ENCODE measurements at places on chromosomes 4 and X.
A peak's percentile ranks its signal among the peaks of the same experiment; 100 is the strongest.

DNA sequence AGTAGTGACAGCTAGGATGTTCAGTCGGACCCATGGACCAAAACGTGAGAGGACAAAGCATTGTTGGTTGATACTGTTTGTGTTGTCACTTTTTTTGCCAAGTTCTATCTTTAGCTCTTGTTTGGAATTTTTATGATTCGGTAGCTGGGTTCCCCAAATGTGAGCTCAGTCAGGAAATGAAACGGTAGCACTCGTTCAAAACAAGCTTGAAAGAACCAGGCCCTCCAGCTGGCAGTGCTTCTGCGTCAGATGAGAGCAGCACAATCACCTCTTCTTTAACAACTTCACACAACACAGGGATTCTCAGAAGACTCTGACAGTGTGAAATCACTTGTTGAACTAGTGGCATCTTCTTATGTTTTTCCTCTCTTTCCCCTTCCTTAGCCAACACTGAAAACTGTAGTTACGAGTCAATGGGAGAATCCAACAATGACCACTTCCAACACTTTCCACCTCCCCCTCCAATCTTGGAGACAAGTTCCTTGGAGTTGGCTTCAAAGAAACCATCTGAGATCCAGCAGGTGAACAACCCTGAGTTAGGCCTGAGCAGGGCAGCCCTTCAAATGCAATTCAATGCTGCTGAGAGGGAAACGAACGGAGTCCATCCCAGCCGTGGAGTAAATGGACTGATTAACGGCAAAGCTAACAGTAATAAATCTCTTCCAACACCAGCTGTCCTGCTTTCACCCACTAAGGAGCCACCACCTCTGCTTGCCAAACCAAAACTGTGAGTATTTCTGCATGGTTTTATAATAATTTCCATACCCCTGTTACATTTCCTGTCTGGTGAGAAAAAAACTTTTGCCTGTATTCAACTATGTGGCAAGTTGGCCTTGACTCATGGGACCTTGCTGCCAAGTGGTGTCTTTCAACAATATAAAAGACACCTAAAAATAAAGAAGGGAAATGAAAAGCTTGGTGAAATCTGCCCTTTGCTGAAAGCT, 214.6 kb downstream of the PALLD start:
- no peak for DNase-seq

- DNase-seq = no peak
Observed at GRCh38 chr4:6946497-6946896, 36.9 kb downstream of the TBC1D14 start.

- peak; percentile 52 for DNase-seq
Observed at GRCh38 chrX:13051529-13052172, 7.2 kb upstream of the FAM9C start.

DNA sequence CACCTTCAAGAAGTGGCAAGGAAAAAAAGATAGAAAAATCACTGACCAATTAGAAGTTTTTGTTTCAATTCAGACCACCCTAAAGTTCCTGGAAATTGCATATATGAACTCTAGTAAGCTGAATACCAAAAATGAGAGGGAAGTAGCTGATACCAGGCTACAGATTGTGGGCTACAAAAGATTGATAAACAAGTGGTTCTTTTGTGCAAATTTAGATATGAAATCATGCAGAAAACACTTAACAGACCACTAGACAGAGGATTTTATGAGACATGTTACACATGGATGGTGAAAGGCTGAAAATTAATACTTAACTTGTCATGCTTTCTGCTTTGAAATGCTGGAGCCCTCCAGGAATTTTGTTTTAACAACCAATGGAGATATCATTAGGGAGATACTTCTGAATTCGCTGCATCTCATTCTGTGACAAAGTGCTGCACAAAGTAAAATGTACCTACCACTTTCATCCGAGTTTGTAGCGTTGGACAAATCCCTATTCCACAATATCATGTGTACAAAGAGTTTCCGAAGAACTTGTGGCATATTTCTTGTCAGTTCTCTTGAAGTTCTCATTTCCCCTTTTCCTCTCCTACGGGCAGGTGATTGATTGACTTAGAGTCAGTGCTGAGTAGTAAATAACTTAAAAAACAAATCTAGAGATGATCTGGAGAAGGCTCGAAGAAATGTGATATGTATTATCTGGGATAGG, 235.0 kb downstream of the PALLD start:
- no peak for DNase-seq

DNA sequence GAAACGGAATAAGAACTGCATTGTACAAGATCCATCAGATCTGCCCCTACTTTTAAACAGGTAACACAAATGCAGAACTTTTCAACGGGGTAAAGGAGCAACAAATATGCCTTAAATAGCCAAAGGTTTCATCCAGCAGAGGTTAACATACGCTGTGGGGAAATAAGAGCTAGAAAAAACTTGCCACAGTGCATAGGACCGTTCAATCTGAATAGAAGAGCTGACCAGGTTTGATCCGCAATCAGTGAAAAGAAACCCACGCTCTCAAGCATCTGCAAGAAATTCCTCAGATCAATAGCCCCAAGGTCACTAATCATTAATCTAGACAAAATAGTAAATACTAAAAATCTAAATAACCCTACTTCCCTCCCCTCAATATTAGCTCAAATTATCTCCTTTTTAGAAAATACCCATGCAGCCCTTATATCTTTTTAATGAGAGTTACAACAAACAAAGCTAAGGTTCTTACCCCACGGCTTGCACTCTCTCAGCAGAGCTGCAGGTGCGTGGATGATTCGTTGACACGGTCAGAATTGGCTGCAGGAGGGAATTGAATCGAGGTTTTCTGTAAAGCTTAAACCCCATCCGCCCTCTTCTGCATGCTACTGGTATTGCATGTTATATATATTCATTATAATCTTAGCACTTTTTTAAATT, at the start of gene TLR10:
Gene TLR10 (minus strand): TSS at position 539 of the 657 bp plus-strand sequence. CDS start 7,400 bp downstream, outside the sequence.
- peak; percentile 76 for DNase-seq

- DNase-seq = no peak
Observed at GRCh38 chrX:12034741-12035140, 103.5 kb upstream of the FRMPD4 start.

- no peak for DNase-seq
Observed at GRCh38 chr4:82358847-82359246, 14.9 kb downstream of the HNRNPD start.

DNA sequence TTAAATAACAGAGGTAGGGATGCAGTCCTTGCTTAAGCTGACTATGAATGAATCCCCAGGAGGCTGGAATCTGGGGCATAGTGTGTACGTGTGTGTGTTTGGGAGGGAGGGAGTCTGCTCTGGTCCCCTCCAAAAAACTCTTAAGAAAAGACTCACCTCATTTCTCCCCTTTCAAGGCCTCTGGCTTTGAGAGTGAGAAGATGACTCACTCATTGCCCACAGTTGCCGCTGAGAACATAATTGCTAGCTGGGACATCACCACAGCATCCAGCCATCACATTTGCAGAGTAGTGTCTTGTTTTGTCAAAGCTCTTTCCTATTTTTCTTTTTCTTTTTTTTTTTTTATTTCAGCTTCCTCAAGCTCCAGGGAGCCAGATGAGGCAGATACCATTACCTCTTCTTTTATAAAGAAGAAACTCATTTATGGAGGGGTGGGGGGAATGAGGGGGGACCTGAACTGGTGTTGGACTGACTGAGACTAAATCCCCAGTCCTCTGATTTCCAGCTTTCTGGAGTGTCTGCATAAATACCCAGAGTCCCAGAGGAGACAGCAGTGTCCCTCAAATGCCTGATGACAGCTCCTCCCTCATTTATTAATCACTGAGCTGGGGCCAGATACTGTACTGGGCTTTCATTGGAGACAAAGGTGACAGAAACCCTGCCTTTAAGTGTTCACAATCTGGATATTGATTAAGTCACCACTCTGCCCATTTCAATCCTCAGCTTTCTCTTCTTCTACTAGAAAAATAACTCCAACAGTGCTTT, 61.9 kb upstream of the LAS1L start:
- DNase-seq = no peak

DNA sequence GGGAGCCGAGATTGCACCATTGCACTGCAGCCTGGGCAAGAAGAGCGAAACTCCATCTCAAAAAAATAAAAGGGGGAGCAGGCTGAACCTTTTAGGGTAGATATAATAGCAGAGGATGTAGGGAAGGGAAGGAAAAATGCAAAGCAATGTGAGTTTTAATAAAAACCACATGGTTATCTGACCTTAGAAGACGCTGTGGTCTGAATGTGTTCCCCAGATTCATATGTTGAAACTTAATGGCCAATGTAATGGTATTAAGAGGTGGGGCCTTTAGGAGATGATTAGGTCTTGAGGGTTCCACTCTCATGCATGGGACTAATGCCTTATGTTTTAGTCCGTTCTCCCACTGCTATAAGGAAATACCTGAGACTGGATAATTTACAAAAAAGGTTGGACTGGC, 114.1 kb upstream of the STX18 start:
- no peak for DNase-seq

GRCh38 chrX:119089619-119090018, 16.8 kb downstream of the CT47C1 start:
- DNase-seq = no peak

- no peak for DNase-seq
Observed at GRCh38 chr4:152334931-152335330, 201.0 kb downstream of the FBXW7 start.

DNA sequence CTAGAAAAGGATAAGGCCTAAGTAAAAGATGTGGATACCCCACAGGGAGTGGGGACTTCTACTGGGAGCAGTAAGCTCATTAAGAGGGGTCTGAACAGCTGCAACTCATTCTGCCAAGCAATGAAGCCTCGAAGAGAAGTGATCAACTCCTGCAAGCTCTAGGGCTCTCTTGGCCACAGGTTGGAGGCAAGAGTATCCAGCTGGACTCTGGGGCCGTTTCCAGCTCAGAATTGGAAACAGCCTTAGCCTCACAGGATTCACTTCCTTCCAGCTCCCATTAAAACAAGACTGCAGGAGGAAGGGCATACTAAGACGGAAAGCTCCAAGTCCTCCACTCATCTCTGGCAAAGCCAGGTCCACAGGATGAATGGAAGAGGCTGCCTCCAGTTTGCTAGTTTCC, 126.3 kb downstream of the ATG4A start:
- no peak for DNase-seq

DNA sequence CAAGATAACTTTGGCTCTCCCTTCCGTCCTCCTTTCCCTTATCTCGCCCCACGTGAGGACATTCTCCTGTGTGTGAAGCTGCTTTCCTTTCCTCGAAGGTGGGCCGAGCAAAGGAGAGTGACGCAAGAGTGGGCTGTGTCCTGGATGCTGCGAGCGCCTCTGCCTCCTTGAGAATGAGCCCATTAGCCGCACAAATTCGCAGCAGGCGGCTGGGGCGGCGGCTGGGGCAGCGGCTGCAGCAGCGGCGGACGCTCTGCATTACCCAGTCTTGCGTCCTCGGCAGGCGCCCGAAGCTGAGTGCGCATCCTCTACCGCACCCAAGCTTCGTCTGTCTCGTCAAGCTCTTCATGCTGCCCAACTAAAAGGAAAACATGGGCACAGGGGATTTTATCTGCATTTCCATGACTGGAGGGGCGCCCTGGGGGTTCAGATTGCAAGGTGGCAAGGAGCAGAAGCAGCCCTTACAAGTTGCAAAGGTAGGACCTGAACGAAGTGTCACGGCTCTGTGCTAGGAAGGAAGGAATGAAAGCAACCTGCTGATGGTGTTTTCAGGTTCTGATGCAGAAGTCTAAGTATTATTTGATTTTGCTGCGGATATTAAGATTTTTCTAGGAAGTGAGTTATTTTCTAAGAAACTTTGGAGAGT, at the start of gene SYNPO2:
Gene SYNPO2 (plus strand): TSS at position 189 of the 646 bp plus-strand sequence. CDS start 183 bp downstream, at position 372.
- peak; percentile 84 for DNase-seq

DNA sequence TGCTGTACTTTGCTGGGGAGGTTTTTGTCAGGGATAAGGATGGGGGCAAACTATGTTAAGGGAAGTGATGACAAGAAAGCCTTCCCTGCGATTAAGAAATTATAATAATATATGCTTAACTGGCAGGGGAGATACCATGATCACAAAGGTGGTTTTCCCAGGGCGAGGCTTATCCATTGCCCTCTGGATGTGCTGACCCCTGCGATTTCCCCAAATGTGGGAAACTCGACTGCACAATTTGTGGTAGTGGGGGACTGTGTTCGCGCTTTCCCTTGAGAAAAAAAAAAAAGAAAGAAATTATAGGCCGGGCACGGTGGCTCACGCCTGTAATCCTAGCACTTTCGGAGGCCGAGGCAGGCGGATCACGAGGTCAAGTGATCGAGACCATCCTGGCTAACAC, 24.5 kb downstream of the SLC25A43 start:
- DNase-seq = peak; percentile 53

GRCh38 chr4:6695660-6696610, 2.3 kb downstream of the S100P start:
- DNase-seq = no peak

GRCh38 chr4:75514131-75514948, at the start of the genes RCHY1 and THAP6:
RCHY1 (minus strand) TSS chr4:75514403; CDS start chr4:75514286, 117 bp downstream.
THAP6 (plus strand) TSS chr4:75514473; CDS start chr4:75515453, 980 bp downstream.
- peak; percentile 98 for DNase-seq

- no peak for DNase-seq
Observed at GRCh38 chr4:86909546-86910295, 17.5 kb upstream of the C4orf36 start.
